Choroid plexus epithelial cell (primary cell): ENCODE measurements at places on chromosomes 12 and 14.
A peak's percentile ranks its signal among the peaks of the same experiment; 100 is the strongest.

GRCh38 chr12:49720214-49720613, 13.0 kb upstream of the FMNL3 start:
- no peak for DNase-seq

GRCh38 chr14:74942181-74942580, 13.2 kb downstream of the PGF start:
- no peak for DNase-seq

GRCh38 chr12:53747095-53747494, 4.7 kb downstream of the CISTR start:
- no peak for DNase-seq

GRCh38 chr12:105978276-105978675, 160.5 kb downstream of the NUAK1 start:
- no peak for DNase-seq

- peak; percentile 10 for DNase-seq
These were observed 26.5 kb downstream of the ARL6IP4 start for GRCh38 chr12:123006977-123007376.

- DNase-seq = no peak
These were observed 26.5 kb downstream of the TCTN1 start for GRCh38 chr12:110640275-110641025.

DNA sequence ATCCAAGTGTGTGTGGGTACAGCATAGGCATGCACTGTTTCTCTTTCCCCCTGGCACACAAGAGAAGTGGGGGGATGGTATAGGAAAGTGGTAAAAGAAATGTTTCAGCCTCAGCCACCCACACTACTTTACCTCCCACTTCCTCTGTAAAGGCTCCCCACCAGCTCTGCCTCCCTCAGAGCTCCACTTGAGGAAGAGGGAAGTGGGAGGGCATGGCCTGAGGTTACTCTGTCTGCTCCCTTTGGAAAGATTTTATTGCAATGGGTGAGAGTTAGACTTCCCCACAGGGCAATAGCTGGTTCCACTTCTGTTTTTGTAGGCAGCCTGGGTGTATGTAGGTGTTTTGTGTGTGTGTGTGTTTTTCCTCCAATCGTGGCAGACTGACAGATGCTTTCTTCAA, 145.3 kb downstream of the SSPN start:
- no peak for DNase-seq

DNA sequence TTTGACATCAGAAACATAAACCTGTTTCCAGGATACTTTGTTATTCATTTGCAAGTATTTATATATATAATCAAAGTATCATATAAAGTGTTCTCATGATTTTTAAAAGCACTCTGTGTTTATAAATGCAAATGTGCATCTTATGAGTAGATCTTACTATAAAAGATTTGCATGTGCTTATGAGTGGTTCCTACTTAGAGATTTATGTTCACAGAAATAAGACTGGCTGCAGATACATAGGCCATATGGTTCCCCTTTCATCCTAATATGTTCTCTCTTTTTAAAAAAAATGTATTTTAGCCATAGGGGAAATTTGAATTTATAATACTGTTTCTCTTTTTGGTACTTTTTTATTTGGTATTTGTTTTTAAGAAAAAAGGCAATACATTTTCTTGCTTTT, 174.2 kb downstream of the ESR2 start:
- no peak for DNase-seq

- DNase-seq = no peak
These were observed 524.1 kb upstream of the FBXO33 start for GRCh38 chr14:39956372-39956771.

DNA sequence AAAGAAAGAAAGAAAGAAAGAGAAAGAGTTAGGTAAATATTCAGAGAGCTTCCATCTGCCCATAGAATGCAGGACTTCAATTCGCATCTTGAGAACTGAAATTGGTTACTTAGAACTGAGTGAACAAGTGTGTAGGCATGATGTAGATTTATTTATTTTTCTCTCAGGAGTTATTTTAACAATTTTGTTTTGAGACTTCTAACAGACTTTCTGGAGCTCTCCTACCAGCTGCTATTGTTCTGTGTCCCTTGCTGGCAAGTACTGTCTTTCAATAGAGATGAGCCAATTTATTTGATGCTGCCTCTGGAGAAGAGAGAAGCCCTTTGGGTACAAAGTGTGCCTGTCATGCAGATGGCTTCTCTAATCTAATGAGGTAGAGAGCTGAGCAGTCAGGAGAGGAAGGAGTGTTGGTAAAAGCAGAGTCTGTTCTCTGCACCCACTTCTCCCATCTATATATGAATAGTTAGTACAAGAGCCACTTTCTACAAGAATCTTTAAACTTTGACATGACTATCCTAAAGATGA, 67.0 kb downstream of the SYT1 start:
- no peak for DNase-seq

GRCh38 chr12:91880528-91880927, 265.1 kb downstream of the BTG1 start:
- no peak for DNase-seq

DNA sequence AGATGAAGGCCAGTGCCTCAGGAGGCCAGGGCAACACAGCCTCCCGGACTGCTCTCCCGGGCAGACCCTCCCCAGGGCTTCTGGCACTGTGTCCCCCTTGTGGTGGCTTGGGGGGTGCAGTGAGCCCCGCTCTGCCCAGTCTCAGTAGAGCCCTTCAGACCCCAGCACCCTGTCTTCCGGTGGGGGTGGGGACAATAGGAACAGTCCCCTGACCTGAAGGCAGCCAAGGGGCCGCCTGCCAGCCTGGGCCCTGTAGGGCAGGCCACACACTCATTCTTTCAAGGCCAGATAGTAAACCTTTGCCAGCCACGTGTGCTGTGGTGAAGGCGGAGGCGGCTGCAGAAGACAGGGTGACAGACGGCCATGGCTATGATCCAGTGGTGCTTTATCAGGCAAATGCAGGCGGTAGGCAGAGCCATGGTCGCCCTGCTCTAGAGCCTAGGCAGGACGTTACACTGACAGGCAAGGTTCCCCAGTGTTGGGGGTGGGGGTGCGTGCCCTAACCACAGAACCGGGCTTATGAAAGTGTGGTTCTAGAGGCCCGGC, 15.0 kb downstream of the ZFYVE21 start:
- no peak for DNase-seq

DNA sequence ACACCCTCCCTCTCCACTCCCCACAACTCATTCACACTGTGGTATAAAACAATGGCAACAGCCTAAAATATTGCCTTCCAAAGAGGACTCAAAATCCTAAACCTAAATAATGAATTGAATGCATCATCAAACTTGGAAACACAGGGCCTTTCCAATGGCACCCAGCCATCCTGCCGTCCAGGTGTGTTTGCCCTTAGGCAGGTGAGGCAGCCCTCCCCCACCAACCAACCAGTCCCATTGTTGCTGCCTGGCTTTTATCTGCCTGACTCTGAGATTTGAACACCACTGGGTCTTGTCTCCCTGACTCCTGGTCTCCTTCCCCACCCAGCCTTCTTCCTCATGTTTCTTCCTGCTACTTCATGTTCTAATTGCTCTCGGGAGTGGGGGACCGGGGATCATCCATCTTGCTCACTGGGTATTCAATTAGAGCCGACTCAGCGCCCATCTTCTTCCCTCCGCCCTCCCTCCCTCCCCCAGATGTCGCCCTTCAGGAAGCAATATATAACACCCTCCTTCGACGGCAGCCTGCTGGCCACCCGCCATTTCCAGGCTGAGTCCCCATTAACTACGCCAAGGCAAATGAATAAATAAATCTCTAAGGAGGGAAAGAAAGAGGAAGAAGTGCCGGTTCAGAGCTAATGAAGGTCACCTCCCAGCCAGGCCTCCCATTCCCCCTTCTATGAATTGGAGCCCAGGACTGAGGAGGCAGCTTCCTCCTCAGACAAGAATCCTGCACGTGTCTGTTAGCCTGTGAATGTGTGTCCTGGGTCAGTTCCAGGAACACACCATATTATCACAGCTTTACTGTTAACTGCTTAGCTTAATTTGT, 36.3 kb upstream of the NTF3 start:
- no peak for DNase-seq

DNA sequence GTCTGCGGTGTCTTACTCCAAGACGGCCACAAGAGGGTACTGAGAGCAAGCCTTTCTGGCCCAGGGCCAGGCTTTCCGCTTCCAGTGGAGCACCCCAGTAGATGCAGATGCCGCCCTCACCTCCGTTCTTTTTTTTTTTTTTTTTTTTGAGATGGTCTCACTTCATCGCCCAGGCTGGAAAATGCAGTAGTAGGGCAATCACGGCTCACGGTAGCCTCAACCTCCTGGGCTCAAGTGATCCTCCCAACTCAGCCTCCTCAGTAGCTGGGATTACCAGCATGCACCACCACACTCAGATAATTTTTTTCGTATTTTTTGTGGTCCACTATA, 5.6 kb upstream of the LBHD2 start:
- peak; percentile 88 for DNase-seq

- peak; percentile 15 for DNase-seq
These were observed 6.6 kb upstream of the IKZF4 start for GRCh38 chr12:56014205-56014604.
